ENCODE measurements at places on chromosomes 12 and 14.

GRCh38 chr12:117282490-117282889 lies 78.9 kb downstream of the NOS1 start:
- no peak for DNase-seq

DNA sequence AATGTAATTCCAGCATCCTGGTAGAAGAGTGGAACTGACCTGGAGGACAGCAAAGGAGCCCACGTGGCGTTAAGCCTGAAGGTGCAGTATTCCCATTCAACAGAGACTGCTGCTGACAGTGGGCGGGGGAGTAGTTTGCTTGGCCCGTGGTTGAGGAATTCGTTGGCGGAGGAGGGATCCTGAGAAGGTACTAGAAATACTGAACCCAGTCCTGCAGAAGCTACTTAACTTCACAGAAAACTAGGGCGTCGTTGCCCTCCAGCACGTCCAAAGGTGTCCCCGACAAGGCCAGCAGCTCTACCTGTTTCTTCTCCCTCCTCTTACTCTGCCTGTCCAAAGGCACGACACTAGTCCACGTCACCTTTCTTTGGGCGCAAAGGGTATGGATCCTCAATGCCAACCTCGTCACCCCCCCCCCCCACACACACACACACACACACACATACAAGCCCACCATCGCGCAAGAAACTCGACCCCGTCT lies 303 bp downstream of the PUS7L start:
- DNase-seq = peak; percentile 15

DNA sequence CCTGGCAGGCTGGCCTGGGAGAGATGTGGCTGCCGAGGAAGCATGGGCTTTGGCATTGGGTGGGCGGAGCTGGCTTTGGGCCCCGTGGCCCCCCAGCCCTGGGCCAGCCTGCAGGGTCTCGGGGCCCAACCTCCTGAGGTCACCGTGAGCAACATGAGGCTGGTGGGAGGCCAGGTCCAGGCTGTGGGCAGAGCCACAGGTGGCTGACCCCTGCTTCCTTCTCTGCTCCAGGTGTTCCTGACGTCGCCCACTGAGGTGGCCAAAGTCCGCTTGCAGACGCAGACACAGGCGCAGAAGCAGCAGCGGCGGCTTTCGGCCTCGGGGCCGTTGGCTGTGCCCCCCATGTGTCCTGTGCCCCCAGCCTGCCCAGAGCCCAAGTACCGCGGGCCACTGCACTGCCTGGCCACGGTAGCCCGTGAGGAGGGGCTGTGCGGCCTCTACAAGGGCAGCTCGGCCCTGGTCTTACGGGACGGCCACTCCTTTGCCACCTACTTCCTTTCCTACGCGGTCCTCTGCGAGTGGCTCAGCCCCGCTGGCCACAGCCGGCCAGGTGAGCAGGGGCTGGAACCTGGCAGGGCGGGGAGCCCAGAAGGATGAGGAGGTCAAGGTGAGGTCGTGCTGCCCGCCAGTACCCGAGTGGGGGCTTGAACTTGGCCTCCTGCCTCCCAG lies 5.5 kb downstream of the SLC25A47 start:
- no peak for DNase-seq

DNA sequence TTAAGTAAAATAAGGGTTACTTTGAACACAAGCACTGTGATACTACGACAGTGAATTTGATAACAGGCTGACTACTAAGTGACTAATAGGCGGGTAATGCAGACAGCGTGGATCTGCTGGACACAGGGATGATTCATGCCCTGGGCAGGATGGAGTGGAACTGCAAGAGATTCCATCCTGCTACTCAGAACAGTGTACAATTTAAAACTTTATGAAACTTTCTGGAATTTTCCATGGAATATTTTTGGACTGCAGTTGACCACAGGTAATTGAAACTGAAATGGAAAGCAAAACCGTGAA lies 46.0 kb downstream of the YEATS4 start:
- no peak for DNase-seq

DNA sequence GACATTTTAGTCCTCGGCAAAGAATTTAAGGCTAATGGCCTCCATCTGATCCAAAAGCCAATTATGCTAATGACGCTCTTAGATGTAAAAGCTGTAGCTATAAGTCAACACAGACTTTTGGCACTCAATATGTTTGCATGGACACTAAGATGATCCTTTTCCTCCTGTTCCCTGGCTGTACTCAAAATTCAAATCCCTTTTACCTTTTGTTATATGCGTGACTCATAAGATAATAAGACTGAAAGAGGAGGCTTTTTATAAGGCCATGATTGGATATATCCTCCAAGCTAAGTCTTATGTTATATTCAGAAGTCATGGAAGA lies 89.8 kb downstream of the PDZRN4 start:
- no peak for DNase-seq

- no peak for DNase-seq
Measured at GRCh38 chr12:24933694-24934407, 15.1 kb downstream of the BCAT1 start.

DNA sequence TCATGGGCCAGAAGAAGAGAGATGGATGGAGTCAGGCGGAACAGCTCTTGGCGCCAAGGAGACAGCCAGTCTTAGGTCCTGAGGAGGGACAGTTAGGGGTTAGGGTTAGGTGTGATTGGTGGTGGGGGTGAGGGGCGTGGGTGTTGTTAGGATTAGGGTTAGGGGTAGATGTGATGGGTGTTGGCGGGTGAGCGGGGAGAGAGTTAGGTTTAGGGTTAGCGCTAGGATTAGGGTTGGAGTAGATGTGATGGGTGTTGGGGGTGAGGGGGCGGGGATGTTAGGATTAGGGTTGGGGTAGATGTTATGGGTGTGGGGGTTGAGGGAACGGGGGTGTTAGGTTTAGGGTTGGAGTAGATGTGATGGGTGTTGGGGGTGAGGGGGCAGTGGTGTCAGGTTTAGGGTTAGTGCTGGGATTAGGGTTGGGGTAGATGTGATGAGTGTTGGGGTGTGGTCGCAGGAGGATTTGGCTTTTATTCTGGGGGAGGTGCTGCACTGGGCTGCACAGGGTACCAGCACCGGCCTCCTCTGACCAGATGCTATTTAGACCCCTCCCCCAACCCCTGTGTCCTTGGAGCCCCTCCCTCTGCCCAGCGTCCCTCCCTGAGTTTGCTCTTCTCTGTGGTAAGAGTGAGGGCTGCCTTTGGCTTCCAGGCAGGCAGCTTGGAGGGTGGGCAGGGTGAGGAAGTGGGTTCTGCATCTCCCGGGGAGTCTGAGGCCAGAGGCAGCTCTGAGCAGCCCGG lies 35.6 kb upstream of the FBRSL1 start:
- DNase-seq = no peak

All from suppressor macrophage (primary cell).